Renal cortex interstitium (tissue), 15 donors: ENCODE measurements at places on chromosomes 12 and 14.

- no peak for DNase-seq
These were observed 289.7 kb downstream of the RAD51B start for GRCh38 chr14:68109132-68109900.

GRCh38 chr14:30805284-30805683, 69.1 kb upstream of the COCH start:
- DNase-seq, result no peak

GRCh38 chr14:62445570-62445969, 599.7 kb downstream of the KCNH5 start:
- no peak for DNase-seq

DNA sequence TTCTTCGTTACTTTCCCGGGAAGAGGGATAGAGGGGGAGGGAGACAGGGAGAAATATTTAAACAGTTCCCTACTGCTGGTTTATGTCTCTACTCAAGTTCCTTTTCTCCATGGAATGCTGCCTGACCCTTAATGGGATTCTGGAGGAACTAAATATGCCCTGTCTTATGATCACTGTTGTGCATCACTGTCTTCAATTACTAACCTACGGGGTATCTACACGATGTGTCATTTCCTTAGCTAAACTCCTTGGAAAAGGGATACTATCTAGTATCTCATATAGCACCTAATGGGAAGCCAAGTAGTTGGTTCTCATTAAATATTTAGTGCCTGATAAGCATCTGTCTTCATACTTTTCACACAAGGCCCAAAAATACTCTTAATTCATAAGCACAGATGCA, 37.5 kb upstream of the FBLN5 start:
- DNase-seq, result no peak

DNA sequence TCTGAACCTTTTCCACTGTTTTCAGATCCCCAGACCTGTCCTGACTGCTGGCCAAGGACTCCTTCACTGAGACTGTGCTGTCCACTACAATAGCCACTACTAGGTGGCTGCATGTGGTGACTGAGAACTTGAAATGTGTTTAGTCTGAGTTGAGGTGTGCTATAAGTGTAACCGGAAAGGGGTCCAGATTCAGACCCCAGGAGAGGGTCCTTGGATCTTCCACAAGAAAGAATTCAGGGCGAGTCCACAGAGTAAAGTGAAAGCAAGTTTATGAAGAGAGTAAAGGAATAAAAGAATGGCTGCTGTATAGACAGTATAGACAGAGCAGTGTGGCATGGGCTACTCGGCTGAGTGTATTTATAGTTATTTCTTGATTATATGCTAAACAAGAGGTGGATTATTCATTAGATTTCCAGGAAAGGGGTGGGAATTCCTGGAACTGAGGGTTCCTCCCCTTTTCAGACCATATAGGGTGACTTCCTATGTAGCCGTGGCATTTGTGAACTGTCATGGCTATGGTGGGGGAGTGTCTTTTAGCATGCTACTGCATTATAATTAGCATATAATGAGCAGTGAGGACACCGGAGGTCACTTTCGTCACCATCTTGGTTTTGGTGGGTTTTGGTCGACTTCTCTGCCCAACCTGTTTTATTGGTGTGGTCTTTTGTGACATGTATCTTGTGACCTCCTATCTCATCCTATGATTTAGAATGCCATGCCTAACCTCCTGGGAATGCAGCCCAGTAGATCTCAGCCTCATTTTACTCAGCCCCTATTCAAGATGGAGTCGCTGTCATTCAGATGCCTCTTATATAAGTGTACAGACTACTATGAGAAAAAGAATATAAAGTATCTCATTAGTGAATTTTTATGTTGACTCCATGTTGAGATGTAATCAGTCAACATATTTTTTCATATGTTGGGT, 70.0 kb upstream of the SRSF5 start:
- DNase-seq, result no peak

GRCh38 chr14:51462182-51462581, 189.5 kb upstream of the FRMD6 start:
- no peak for DNase-seq

- no peak for DNase-seq
These were observed 41.4 kb upstream of the PPFIA2 start for GRCh38 chr12:81800298-81801148.

- DNase-seq, result no peak
These were observed 194.3 kb downstream of the CAPZA3 start for GRCh38 chr12:18932211-18932610.

GRCh38 chr12:66398931-66399910, 96.9 kb downstream of the HELB start:
- peak; percentile 65 for DNase-seq

GRCh38 chr12:93403988-93404803, 26.5 kb downstream of the NUDT4 start:
- no peak for DNase-seq

DNA sequence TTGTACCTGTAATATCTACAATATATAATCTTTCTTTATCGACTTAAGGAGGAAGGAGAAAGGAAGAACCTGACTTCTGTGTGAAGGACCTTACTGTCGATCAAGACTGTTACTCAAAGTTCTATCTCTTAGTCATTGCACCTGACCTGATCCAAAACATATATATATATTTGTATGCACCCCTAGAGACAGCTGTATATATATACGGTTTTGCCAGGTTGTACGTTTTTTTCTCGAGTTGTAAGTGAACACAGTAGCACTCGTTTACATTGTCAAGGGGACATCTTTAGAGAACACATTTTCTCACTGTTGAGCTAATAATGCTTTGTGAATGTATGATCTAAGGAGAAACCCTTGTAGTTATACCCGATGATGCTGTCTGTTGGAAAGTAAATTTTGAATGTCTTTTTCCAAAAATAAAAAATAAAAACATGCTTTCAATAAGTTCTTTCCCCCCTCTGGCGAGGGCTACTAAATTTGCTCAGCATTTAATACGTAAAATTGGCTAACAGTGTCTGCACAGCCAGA, 536 bp upstream of the SLC35E3 start:
- DNase-seq, result no peak

DNA sequence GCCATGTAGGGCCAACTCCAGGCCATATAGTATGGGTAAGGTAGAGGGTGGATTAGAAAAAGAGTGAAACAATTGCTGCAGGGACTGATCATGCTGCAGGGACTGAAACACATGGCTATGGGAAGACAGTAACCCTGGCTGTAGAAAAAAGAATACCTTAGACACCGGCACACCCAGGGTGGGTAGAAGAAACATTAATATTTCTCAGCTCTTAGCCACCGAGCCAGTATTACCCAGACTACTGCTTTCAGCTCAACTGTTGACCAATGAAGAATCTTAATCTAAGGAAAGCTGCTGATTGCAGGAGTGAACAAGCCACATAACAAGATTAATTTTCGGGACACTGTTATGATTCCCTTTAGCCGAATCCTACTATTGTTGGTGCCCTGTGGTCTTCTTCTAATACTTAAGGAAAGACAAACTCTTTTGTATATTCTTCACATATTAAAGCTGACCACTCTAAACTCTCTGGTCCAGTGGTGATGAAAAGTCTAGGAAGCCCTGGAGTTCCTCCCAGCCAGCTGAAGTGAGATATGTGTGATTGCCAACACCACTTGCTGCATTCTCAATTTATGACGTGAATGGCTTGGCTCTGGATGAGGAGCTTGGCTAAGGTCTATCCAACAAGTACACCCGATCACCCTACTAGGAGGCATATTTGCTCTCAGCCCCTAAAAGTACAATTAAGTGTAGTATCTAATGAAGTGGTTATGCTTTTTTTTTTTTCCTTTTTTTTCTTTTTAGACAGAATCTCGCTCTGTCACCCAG, 69.2 kb downstream of the NOVA1 start:
- DNase-seq, result no peak
